HepG2 (cell line): ENCODE measurements at places on chromosomes 2 and 18. TPM values are rescaled to one million over a fixed set of nuclear protein-coding genes. Genes with fewer than 3 reads are reported as not detected.

- no peak for DNase-seq
These were observed 18.7 kb upstream of the ASPRV1 start for GRCh38 chr2:69979902-69980807.

DNA sequence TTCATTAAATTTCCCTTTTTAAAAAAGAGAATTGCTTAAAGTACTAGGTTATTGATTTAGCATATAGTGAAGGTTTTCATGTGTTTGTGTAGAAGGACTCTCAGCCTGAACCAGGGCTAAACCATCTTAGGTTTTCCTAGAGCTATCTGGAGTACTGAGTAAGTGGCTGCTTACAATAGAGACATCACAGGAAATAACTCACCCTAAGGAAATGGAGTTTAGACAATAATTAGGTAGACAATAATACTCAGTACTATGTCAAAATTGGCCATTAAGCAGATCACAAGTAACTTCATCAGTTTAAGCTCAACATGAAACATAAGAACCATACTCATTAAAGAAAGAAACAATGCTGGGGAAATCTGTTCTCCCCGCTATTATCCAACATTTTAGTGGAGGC, 240.0 kb downstream of the RND3 start:
- no peak for DNase-seq

GRCh38 chr2:67340133-67341011, 56.8 kb upstream of the ETAA1 start:
- no peak for DNase-seq

The REG3A gene
- 0.13 TPM in 1 of 2 replicates, not detected in the other for polyA plus RNA-seq

The UGT1A10 gene
- 0.07 TPM in 1 of 2 replicates, not detected in the other for polyA plus RNA-seq

- no peak for DNase-seq
These were observed 161.6 kb downstream of the NEDD4L start for GRCh38 chr18:58205443-58206160.

DNA sequence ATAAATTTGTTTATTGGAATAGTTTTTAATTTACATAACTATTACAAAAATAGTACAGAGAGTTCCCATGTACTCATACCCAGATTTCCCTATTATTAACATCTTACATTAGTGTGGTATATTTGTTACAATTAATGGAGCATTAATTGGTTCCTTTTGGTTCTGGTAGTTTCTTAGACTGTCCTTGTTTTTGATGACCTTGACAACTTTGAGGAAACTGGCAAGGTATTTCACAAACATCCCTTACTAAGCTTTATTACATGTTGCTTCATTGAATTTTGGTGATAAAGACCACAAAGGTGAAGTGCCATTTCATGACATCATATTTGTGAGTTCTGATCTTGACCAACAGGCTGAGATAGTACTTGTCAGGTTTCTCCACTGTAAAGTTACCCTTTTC, 379.0 kb upstream of the GCFC2 start:
- DNase-seq, result no peak
